ENCODE measurements at places on chromosomes 16 and 17.

DNA sequence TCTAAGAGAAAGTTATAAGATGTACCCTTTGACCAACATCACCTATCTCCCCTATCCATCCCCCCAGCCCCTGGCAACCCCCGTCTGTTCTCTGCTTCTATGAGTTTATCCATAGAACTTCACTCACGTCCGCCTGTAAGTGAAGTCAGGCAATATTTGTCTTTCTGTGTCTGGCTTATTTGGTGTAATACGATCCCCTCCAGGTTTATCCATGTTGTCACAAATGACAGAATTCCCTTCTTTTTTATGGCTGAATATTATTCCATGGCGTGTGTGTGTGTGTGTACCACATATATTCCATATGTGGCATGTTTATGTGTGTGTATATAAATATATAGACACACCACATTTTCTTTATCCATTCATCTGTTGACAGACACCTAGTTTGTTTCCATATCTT is 339.7 kb downstream of the CPPED1 start:
- DNase-seq, result no peak

- DNase-seq, result no peak
Measured at GRCh38 chr17:29205047-29205446, 24.8 kb upstream of the MYO18A start.

DNA sequence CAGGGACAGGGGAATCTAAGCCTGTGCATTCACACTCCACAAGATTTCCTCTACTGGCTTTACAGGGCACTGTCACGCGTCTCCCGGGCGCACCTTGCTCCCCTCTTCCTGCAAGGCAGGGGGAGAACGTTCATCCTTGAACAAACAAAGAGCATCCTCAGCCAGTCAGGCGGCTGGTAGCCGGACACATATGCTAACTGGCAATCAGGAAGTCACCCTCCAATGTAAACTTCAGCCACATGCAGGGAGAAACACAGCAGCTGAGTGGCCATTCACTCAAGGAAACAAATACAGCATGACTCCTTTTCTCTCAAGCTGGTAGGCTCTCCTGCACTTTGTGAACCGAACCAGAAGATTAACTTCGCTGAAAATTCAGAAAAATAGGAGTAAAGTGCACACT is 10.8 kb upstream of the HSBP1 start:
- no peak for DNase-seq

DNA sequence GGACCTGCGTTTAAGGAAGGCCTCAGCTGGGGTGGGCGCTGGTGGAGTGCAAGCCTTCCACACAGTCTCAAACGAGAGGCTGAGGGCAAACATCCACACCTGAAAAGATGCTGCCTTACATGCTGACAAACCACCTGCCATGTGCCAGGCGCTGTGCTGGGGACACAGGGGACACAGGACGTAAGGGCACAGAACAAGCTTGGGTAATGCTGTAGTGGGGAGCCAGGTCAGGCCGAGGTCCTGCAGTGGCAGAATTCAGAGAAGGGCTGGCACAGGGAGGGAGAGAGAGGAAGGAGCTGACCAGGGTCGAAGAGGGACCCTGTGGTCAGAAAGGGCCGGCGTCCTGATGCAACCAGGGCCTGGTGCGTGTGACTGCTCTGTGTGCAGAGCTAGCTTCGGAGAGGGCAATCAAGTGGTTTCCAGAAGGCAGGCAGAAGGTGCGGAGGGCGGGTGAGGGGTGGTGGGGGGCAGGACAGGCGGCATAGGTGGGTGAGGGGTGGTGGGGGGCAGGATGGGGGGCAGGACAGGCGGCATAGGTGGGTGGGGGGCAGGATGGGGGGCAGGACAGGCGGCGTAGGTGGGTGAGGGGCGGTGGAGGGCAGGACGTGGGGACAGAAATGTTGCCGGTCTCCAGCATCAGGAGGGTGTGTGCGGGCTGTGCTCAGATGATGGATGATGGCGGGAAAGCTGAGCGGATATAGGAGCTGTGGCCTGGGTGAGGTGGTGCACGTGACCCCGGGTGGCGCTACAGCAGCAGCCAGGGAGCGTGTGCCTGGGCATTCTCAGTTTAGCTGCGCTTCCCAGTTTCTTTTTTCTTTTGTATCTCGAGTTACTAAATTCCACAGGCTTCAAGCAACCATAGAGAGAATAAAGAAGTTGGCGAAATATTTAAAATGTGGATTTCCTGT is 18.8 kb downstream of the TELO2 start:
- DNase-seq, result no peak

All from activated CD4-positive, CD25-positive, alpha-beta regulatory T cell treated with anti-CD3 and anti-CD28 coated beads, Interleukin-2, amount 50 U/mL, for 16 hours (primary cell).